ENCODE measurements at places on chromosomes 16 and 17.
A peak's percentile ranks its signal among the peaks of the same experiment; 100 is the strongest.

DNA sequence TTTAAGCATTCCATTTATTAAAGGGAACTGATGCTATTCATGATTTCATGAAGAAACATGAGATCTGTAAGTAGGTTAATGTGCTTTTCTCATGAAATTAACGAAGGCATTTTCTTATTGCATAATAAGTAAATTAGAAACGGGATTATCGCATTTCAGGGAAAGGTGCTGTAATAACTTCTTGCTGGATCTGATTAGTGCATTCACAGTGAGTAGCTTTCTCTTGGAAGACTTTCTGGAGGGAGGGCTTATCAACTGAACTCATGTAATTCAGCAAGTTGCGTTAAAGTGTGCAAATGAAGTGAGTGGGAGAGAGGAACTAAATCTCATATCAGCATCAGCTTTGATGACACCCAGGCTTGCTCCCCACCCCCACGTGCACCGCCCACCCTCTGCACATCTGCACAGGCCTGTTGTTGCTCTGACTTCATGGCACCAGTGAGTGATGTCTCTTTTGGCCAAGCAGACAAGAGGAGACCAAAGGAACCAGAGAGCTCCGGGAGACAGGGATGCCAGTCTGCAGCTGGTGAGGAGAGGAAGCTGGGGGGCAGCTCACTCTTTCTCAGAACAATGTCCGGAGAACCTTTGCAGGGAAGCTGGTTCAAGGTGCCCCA is 26.3 kb upstream of the GAS7 start:
- DNase-seq, result peak; percentile 21

GRCh38 chr16:79475841-79476240 is 124.7 kb downstream of the MAF start:
- no peak for DNase-seq

GRCh38 chr17:79509490-79509889 is 101.4 kb downstream of the RBFOX3 start:
- DNase-seq, result no peak

DNA sequence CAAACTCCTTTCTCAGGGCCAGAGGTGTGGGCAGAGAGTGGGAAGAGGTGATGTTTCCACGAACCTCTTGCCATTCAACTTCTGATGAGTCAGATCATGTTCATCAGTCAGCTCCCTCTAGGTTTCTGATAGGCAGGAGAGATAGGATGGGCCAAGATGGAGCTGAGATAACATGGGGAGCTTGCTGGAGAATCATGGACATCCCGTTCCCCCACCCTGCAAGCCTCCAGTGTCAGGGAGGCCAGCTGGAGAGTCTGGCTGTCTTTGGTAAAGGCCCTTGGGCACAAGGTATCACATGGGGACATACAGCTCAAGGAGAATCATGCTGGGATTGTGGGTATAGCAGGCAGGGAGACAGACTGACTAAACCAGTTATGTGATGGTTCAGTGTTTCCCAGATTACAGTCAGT is 136.0 kb upstream of the IRX3 start:
- no peak for DNase-seq

GRCh38 chr17:27751166-27751565 is 49.2 kb downstream of the NOS2 start:
- DNase-seq, result no peak

- no peak for DNase-seq
These were observed 61.0 kb upstream of the LGALS9 start for GRCh38 chr17:27569884-27570577.

DNA sequence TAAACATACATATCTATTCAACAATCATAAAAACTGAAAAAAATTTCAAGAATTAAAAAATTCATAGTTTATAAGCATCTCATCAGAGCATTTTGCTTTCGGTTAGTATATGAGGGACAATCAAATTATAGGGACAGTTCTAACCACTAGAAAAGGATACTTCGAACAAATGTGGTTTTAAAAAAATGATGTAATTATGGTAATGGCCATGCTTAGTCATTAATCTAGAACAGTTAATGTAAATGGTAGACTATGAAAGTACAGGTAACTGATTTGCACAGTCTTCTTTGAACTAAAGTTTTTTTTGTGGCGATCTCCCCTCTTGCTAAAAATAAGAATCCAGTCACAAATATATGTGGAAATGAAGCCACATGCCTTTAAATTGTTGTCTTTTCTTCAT is 63.5 kb upstream of the PHOSPHO1 start:
- no peak for DNase-seq
